ENCODE measurements at places on chromosomes 1 and 21. TPM values are rescaled to one million over a fixed set of nuclear protein-coding genes. Genes with fewer than 3 reads are reported as not detected.

- no peak for DNase-seq
Measured at GRCh38 chr1:222613627-222614026, 4.3 kb upstream of the MIA3 start.

DNA sequence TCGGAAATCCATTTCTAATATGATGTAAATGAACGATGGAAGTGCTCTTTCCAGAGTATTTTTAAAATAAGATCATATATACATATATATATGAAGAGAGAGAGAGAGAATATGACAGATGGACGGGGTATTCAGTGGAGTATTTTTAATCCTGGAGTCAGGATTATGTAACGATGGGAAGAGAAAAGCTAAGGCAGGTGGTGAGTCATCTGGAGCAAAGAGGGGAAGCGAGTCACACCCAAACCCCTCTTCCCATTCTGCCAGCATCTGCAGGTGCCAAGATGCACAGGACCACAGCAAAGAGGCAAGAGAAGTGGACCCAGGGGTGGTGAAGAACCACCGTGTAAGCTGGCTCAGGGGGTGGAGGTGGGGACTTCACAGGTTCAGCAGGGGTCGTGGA, 102.7 kb upstream of the GRIK3 start:
- DNase-seq: no peak

- no peak for DNase-seq
Measured at GRCh38 chr1:78072216-78072615, 26.4 kb downstream of the GIPC2 start.

DNA sequence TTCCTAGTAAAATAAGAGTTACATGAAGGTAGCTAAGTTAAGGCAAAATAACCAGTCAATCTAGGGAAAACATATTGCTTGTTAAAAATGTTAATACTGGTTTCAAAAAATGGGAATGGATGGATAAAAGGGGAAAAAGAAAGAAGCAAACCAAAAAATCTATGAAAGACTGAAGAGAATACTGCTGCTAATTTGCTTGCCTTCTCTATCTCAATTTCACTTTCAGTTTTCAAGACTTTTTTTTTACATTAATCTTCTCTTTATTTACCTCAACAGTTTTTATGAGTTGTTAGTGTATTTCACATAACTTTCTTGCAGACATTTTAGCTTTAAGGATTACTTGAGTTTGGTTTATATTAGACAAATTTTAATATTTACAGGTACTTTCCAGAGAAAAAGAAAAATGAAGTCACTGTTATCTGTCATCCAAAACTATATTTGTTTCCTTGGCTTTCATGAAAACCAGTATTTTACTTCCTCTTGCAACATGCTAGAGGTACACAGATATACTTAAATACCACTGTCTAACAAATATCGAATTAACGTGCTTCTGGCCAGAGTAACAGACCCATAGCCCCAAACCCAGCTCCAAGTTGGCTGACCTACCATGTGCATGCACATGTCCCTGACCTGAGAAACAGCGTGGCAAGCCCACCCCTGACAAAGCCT, 70.7 kb downstream of the COL24A1 start:
- no peak for DNase-seq

The CXADR gene
- 29.0 TPM for total RNA-seq

DNA sequence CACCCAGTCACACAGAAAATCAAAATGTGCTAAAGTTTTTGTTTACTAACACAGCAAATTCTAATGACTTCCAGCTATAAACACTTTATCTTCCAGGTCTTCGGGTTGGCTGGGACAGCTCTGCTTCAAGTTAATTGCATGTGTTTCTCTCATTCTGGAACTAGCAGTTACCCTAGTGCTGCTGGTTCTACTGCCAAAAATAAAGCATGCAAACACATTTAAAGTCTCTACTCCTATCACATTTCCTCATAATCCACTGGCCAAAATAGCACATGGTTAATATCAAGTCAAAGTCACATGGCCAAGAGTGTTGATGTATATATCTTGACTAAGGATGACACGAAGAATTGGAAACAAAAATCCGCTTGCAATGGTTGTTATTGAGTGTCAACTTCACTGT, 973.1 kb upstream of the ADGRL2 start:
- no peak for DNase-seq

- DNase-seq: no peak
Measured at GRCh38 chr21:18467715-18468114, 64.1 kb upstream of the TMPRSS15 start.

The TINAGL1 gene
- total RNA-seq: 154 TPM

DNA sequence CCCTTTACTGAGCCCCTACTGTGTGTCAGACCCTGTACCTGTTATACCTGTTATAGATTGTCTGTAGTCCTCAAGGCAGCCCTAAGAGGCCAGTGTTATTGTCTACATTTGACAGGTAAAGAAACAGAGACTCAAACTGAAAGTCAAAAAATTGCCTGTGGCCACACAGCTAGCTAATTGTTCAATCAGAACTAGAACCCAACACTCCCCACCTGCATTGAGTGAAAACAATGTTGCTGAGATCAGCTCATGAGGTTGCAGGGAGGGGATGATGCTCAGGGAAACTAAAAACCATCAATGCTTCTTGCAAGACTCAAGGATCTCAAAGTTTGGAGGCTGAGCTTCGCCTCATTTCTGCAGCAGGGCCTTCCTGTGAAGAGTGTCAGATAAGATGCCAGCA, 109.5 kb upstream of the LMO4 start:
- no peak for DNase-seq

DNA sequence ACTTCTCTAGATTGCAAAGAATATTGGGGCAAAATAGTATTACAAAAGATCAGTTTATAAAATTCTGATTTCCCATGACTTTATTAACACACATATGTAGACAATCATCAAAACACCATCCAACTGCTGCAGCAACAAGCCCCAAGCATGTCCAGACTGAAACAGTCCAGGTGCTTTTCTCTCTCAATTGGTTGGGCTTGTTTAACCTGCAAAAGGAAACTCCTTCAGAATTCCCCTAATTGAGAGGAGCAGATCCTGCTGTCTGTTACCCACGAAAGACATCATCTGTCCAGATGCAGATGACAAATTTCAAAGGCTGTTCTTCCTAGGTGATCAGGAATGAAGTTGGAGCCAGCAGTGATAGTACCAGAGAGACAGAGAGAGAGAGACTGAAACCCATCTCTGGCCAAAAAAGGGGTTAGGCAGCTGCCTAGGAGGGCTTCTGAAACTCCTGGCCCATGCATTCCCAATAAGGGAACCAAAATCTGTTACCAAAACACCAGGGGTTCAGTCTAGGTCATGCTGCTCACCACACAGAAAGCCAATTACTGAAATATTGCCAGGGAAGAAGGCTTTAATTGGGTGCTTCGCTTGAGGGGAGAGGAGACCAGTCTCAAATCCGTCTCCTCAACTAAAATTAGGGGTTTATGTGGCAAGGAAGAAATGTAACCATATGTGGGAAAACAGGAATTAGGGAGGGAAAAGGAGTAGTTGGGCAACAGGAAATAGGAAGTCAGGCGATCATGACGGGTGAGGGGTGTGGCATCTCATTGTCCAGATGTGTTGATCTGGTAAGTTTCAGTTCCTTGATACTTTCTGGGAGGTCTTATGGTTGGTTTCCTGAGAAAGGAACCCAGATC, 34.7 kb upstream of the RGL1 start:
- DNase-seq: no peak

DNA sequence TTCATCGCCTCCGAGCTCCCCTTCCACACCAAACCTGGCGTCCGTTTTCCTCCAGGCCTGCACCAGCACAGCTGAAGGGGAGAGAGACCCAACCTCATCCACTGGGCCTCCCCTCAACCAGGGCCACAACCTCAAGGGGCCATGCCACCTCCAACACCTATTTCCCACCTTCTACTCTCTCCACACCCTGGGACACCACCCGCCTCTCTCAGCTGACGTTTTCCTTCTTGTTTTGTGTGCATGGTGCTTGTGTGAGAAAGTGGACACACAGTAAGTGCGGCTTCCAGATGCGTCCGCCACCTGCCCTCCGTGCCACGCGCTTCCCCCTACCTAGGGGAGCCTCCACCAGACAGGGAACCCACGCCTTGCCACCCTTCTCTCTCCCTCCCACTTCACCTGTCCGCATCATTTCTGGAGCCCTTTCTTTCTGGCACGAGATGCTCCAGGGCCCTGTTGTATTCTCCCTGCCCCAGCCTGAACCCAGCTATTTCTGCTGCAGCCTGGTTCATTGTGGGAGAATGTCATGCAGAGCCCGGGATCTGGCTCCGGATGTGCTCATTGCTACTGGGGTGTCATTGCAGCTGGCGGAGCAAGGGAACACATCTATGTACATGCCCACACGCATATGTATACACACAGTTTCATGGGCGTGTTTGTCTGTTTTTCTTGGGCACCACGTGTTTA, 1.3 kb upstream of the GNB1 start:
- no peak for DNase-seq

GRCh38 chr1:212353181-212353580, 61.5 kb downstream of the PACC1 start:
- no peak for DNase-seq

DNA sequence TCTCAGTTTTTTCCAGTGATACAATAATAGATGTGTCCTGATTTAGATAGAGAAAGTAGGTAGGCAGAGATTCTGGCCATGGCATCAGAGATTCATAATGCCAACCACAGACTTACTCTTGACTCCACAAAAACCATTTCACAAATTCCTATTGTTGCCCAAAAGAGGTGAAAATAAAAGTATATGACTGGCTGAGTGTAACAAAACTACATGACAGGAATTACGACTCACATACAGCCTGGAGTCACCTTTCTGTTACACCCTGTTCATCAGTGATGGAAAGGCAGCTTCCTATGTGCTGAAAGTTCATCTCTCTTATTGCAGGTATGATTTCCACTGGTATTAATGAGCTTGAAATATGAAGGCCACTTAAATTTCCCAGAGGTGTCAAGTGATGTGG, 72.3 kb downstream of the MPZL1 start:
- DNase-seq: no peak

GRCh38 chr1:2022063-2022770, 3.1 kb downstream of the GABRD start:
- no peak for DNase-seq

DNA sequence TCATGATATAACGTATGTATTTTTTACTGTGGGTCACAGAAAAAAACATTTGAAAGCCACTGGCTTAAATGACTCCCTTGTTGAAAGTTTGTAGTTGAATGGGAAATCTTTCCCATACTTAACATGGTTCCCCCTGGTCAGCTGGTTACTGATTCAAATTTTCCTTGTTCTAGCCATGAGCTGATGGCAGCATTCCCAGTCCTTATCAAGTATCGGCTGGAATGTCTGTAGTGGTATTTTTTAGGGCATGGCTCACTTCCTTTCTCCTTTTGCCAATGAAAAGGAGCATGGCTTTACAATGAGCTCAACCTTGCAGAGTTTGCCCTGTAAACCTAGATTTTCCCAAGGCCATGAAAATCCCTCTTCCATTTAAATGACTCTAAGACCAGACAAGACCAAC, 55.7 kb downstream of the GIPC2 start:
- no peak for DNase-seq

DNA sequence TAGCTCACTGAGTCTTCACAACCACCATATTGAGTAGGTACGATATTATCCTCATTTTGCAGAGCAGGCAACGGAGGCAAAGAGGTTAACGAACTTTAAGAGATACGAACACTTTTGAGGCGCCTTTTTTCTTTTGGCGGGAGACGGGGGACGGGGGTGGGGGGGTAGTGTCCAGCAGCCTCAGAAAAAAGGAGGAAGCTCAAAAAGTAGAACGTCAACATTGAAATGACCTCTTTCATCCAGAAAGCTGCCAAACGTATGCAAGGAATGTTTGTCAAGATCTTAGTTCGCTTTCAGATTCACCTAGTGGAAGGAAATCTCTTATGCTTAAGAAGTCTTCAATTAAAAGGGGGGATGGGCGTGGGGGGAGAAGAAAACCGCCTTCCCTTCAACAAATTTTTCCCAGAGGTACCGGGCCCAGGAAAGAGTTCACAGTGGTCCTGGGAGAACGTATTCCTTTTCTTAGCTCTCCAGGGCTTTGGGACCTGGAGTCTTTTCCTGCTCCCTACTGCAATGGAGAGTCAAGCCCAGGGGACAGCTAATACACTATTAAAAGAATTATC, 1.1 kb upstream of the PCAT6 start:
- DNase-seq: no peak

DNA sequence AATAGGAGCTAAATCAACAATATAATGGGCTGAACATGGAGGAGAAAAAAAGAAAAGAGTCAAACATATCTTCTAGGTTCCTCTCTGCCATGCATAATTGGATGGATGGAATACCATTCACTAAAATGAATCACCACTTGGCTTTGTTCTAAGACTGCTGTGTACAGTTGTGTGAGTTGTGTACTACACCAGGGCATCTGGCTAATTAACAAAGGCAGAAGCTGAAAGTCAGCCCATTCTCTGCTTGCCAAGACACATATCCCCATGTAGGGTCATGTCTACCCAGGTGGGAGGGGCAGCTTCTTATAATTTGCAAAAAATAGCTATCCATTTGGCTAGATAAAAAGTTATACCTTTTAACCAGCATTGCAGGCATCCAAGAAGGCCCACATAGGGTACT, 21.0 kb downstream of the JUN start:
- no peak for DNase-seq

DNA sequence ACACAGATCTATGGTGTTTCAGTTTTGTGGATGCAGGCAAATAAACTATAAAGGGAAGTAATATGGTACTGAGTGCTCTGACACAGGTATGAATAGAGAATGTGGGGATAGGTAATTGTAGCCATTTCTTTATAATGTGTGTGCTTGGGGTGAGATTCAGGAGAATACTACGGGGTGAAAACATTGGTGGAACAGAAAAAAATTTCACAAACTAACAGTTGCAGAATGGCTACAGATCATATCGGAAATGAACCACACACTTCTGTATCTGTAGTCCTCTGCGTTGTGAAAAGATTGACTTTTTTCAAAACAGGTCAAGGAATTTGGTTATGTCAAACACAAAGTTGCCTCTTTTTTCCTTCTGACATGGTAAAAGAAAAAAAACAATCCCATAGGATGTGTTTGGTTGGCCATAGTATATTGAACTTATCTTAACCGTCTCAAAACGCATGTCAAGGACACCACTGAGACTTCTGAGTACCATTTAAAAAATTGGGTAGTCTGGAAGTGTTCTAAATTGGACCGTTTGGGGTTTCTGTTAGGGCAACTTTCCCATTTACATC, 1.1 kb upstream of the CDC73 start:
- no peak for DNase-seq
